ENCODE measurements at places on chromosomes 11 and 22. TPM values are rescaled to one million over a fixed set of nuclear protein-coding genes. Genes with fewer than 3 reads are reported as not detected.

Gene NXPE2
- 0.15 TPM for total RNA-seq

Gene SLC1A2
- total RNA-seq: 3.2 TPM

Gene KCNJ11
- 9.9 TPM for total RNA-seq

Gene CADM1
- total RNA-seq: 31.4 TPM

DNA sequence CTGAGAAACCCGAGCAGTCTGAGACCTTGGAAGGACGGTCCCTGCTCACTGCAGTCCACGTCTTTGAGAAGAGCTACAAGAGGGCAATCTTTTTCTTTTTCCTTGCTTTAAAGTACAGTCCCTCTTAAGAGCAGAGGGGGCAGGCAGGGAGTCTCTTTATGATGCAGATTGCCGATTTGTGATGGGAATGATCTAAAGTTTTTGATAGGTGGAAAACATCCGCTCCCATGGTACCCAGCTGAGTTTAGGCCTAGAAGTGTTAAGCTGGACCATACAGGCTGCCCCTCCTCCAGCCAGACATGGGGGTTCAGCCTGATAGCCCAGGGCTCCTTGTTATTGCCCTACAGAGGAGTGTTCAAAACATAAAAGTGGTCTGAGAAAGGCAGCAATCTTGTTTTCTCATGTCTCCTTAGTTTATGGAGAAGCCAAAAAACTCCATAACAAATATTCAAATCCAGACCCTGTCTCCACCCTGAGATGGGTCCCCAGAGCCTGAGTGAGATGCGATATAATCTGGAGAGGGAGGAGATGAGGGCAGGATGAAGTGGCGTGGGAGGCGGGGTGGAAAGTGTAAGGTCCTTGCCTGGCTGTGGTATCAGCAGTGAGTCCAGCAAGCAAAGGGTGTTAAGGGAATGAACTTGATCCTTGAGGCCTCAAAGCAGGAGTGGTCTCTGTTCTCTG lies 135.1 kb downstream of the FDX1 start:
- no peak for DNase-seq

DNA sequence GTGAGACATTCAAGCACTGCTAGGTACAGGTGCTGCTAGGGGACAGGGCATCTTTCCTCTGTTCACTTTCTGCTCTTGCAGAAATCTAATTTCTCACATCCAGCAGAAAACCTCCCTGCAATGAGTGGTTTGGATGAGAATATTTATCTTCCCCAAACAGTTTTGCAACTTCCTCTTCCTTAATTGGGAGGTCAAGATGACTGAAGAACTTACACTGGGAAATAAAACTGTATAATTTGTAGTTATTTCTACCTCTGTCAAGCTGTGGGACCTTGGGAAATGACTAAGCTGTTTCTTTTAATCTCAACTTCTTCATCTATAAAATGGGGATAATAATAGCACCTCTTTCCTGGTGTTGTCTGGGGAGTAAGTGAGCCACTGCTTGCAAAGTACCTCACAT lies 69.8 kb downstream of the PRR5L start:
- DNase-seq: no peak

Gene NCAM1
- total RNA-seq: 318 TPM

DNA sequence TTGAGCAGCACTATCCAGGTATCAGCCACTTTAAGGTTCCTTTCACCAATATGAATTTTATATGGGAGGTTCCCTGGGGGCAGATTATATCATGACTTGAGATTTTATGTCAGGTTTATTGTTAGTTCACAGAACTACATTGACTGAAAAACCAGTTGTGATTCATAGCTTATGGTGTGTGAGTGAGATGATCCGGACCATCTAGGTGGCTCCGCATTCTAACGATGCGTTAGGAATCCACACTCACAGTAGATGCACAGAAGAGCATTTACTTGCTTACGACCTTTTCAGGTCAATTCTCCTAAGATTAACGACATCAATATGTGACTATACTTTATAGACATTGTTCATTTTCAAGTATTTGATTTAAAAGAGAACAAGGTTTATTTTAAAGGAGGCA lies 984.3 kb upstream of the CCDC90B start:
- no peak for DNase-seq

DNA sequence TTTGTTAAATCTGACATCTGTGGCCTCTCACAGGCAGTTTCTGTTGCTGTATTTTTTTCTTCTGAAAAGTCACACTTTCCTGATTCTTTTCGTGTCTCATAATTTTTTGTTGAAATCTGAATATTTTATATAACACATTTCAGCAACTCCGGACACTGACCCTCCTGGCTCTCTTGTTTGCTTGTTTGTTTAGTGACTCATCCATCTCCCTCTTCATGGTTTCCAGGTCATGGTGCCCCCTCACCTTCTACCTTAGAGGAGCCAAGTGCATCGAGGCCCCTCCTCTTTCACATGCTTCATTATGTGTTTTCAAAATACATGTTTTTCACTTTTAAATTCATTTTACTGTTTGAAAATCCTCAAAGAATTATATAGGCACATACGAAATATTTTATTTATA lies 562.4 kb downstream of the OPCML start:
- no peak for DNase-seq

Gene PAX6
- total RNA-seq: not detected

DNA sequence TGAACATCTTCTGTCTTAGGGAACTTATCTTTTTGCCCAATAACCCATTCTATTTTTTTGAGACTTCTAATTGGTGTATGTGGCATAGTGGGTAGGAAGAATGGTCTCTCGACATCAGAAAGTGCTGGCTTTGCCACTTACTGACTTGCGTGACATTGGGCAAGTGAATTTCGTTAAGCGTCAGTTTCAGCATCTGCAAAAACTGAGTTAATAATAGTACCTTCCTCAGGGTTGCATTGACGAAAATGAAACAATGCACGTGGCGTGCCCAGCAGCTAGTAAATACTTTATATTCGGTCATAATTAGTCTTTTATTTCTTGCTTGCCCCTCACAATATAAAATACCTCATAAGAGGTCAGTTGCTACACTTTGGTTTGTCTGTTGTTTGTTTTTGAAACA lies 12.5 kb upstream of the GRIK4 start:
- no peak for DNase-seq

DNA sequence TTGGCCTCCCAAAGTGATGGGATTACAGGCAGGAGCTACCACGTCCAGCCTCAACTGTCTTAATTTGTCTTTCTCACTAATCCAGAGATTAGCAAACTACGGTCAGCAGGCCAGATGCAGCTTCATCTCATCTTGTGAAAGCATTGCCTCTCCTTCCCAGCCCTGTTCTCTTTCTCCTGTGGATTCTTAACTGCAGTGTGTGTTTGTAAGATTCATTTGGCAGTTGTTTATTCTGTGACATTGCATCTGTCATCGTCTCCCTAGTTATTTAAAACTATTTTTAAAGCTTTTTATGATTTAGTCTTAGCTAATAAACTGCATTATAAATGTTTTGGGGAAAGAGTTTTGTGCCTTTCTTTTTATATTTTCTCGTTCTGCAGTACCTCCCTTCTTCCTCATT lies 29.2 kb downstream of the RNF169 start:
- no peak for DNase-seq

GRCh38 chr11:72970557-72971118 lies 156.4 kb downstream of the ATG16L2 start:
- DNase-seq: no peak

Gene NUDT8
- total RNA-seq: 51.3 TPM

Gene CDON
- total RNA-seq: 15.8 TPM

DNA sequence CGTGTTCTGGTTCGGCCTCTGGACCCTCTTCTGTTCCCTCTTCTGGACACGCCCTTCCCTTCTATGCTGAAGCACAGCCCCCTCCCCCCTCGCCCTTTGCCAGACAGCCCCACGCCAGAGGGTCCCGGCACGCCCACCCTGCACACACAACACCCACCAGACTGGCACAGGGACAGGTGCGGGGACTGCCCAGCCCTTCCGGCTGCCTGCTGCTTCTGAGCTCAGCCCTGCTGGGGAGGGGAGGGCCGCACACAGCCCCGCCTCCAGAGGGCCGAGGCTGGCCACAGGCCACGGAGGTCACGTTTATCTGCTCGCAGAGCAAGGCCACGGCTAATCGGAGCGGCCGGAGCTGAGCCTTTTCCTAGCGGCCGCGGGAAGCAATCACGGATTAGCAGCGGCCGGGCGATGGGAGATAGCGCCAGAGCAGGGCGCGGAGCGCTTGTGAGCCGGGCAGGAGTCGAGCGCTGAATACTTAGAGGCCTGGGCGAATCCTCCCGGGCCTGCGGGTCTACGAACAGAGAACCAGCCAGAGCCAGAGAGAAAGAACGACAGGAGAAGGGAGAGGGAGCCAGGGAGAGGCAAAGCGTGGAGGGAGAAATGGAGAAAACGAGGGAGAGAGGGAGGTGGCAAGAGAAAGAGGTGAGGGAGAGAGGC lies 21.5 kb downstream of the OTUB1 start:
- DNase-seq: peak; percentile 72

DNA sequence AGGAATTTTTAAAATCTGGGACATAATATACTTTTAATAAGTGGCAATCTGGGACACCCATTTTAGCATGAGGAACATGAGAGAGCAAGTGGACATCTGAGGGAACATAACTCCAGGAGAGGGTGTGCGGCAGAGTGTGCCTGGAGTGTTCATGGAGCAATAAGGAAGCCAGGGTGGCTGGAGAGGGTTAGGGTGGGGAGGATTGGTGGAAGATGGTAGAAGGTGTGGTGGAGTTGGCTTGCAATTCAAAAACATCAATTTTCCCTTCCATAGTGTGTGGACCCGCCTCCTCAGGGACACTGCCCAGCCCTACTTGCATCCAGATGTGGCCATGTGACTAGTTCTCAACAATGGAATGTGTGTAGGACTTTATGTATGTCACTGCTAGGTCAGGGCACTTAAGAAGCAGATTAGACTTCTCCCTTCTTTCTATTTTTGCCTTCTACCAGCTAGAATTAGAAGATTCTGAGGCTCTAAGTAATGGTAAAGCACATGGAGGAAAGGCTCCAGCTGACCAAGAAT lies 4.4 kb upstream of the DENND5A start:
- DNase-seq: no peak

Gene OR5P2
- not detected for total RNA-seq

Gene ALDH3B1
- 3.8 TPM for total RNA-seq

DNA sequence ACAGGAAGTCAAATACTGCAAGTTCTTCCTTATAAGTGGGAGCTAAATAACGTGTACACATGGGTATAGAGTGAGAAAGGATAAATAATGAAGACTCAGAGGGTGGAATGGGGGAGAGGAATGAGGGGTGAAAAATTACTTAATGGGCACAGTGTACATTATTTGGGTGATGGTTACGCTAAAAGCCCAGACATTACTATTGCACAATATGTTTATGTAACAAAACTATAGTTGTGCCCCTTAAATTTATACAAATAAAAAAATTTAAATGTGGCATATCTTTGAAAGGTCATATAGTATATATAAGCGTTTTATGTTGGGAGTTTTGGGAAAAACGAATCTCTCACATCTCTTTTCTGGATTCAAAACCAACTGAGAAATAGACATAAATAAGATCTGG lies 96.1 kb downstream of the KIF18A start:
- no peak for DNase-seq

DNA sequence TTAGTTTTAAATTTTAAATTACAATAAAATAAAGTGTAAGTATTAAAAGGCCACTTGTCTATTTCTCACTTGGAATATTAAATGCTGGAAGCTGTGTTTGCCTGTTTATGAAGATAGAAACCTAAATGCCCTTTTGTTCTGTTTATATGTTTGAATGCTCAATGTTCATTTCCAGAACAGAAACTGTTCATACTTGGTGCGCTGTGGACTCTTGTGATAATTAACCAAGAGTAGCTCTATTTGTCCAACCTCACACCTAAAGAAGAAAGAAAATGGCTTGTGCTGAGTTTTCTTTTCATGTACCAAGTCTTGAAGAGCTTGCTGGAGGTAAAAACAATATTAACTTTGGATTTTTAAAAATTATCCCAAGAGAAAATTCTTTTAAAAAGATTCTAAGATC lies 5.7 kb downstream of the C11orf54 start:
- no peak for DNase-seq

DNA sequence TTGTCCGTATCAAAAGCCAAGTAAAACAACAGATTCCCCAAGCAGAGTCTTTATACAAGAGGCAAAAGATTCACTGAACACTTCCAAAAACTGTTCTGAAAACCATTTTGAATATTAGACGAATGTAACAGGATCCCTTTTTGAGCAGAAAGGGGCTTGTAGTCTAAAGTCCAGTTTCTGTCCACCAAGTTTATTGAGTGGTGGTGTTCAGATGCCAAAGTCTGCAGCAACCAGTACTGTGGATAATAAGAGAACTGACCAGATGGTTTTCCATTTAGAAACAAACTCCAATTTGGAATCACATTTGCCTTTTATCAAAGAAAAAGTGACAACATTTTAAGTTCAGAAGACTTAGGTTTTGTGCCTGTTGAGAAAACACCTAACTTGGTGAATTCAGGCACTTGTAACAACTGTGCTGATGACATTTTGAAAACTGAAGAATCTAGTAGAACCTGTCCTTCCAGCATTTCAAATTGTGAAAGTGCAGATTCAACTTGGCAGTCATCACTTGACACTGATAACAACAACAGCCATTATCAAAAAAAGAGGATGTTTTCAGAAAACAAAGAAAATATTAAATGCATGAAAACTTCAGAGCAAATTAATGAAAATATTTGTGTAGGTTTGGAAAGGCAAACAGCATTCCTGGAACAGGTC lies 217.1 kb downstream of the CSNK2A3 start:
- no peak for DNase-seq

GRCh38 chr11:129611661-129612446 lies 203.8 kb upstream of the TMEM45B start:
- no peak for DNase-seq

Gene KCNJ1
- total RNA-seq: not detected

Gene TSG101
- total RNA-seq: 71.2 TPM

DNA sequence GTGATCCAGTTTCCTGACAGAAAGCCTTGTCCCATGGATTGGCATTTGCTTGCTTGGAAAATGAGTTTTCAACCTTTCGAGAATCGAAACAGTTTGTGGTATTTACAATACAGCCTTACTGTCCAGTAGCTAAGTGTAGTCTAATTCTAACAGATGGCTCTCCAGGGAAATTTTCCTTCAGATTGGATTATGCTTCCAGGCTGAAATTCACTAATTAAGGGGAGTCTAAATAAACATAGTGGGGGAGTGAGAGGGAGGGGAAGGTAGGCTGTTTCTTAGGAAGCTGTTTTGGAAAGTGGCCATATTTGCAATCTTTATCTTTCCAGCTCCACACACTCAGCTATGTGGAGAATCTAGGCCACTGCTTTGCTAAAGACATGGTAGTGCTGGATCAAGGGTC lies 81.3 kb downstream of the SYT9 start:
- no peak for DNase-seq

GRCh38 chr11:68383976-68384501 lies 71.6 kb downstream of the LRP5 start:
- peak; percentile 75 for DNase-seq

DNA sequence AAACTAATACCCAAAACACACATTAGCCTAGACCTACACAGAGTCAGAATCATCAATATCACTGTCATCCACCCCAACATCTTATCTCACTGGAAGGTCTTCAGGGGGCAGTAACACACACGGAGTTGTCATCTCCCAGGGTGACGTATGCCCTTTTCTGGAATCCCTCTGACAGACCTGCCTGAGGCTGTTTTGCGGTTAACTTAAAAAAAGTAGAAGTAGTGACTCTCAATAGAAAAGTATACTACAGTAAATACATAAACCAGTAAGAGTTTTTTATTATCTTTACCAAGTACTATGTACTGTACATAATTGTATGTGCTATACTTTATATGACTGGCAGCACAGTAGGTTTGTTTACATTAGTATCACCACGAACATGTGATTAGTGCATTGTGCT lies 80.5 kb downstream of the PGR start:
- no peak for DNase-seq

- no peak for DNase-seq
These were observed 19.7 kb downstream of the FLI1 start for GRCh38 chr11:128713595-128713994.

GRCh38 chr22:46416520-46416871 lies 81.0 kb downstream of the TRMU start:
- no peak for DNase-seq

Data from heart right ventricle (tissue), 16 donors.